ENCODE measurements at places on chromosomes 11 and 22. TPM values are rescaled to one million over a fixed set of nuclear protein-coding genes. Genes with fewer than 3 reads are reported as not detected.

The UEVLD gene
- total RNA-seq, result 14.8 TPM

The MS4A12 gene
- not detected for total RNA-seq

The PRR33 gene
- not detected for total RNA-seq

The CASP5 gene
- not detected for total RNA-seq

The HSPB2 gene
- 0.25 TPM for total RNA-seq

The CST6 gene
- not detected for total RNA-seq

The CABP4 gene
- not detected for total RNA-seq

The SHANK2 gene
- total RNA-seq, result 41.6 TPM

The TCN2 gene
- total RNA-seq, result 11.1 TPM

The PSMC3 gene
- 90.2 TPM for total RNA-seq

The MFRP gene
- not detected for total RNA-seq

The MSANTD4 gene
- total RNA-seq, result 54.3 TPM

The CHRM1 gene
- total RNA-seq, result 8.9 TPM

The DTX4 gene
- total RNA-seq, result 41.1 TPM

The ADAMTS8 gene
- total RNA-seq, result 2.0 TPM

The DMC1 gene
- total RNA-seq, result 3.4 TPM

The GRIK4 gene
- total RNA-seq, result 4.4 TPM

The ADAMTS15 gene
- 2.5 TPM for total RNA-seq

The GAS2L1 gene
- 3.7 TPM for total RNA-seq

The ASRGL1 gene
- 24.6 TPM for total RNA-seq

The RAC2 gene
- total RNA-seq, result 0.25 TPM

The C11orf91 gene
- not detected for total RNA-seq

Measured in temporal lobe (tissue), 4 donors.